ENCODE measurements at places on chromosomes 16 and 17. TPM values are rescaled to one million over a fixed set of nuclear protein-coding genes. Genes with fewer than 3 reads are reported as not detected.

Gene ADAM11
- 27.2 TPM for total RNA-seq

Gene IST1
- total RNA-seq: 110 TPM

Gene AHSP
- total RNA-seq: not detected

Gene PDXDC1
- 82.0 TPM for total RNA-seq

Gene KCTD11
- total RNA-seq: 3.6 TPM

DNA sequence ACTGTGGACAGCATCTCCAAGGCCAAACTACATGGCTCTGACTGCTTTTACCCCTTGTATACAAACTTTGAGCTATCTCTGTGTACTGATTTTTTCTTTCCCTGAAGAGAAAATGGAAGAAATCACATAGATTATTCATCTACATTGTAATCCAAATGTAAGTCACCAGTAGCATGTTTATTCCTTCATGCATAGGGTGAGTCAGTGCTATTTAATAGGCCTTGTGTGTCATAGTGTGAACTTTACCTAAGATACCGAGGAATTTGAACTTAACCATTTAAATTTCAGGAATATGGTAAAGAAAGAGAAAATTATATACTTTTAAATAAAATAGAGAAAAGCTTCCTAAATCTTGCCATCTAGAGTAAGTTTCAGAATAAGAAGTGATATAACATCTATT lies 16.5 kb downstream of the PHKB start:
- DNase-seq: no peak

GRCh38 chr17:64161380-64162176 lies 31.6 kb upstream of the ERN1 start:
- DNase-seq: no peak

DNA sequence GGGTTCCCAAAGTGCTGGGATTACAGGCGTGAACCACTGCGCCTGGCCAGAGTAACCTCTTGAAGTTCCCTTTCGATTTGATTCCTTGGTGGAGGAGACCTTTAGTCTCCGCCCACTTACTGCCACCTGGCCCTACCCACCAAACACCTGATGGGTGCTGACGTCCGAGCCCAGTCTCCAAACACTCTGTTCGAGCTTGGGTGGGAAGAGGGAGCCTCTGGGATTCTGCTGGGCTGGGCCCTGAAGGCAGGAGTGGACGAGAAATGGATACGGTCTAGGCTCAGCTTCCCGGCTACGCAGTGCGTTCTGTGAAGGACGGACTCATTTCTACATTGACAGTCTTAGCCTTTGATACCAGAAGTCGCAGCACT lies 870 bp upstream of the ITGA3 start:
- no peak for DNase-seq

DNA sequence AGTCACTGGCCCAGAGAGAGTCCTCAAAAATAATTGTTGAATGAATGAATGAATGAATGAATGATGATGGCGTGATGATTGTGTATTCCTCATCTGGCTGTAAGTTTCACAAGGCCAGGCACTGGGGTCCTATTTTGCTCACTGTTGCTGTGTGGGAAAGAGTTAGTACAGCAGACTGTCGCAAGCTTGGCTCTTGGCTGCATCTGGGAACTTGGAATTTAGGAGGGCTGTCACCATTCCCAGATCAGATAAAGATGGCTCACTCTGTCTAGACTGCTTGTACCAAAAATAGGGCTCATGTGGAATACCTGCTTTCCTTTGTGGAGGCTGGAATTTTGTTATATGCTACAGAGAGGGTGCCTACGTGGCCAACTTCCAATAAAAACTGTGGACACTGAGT lies 530.6 kb downstream of the WWOX start:
- no peak for DNase-seq

DNA sequence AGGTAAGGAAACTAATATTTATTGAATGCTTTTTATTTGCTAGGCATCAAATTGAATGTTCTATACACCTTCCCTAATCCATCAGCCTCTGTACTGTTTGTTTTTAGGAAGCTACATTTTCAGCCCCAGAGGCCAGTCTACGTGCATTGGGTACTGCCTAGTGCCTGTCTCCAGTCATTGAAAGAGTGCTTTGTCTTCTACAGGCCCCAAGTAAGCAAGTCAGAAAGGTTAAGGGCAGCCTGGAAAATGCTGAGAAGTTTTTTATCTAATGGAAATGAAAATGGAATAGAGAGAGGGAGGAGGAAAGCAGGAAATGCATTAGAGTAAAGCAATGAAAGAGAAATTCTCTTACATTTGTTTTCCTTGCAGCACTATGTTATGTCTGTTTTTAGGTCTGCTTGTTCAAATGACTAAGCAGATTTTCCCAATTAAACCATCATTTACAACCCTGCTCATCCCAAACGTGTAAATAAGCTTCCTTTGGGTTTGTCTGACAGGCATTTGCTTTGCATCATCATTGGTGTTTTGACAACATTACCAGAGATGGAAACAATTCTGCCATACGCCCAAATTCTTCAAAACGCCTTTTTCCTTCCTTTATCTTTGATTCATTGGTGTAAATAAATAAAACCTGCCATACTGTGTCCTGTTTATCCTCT lies 116.0 kb upstream of the GOT2 start:
- DNase-seq: no peak

- DNase-seq: no peak
Observed at GRCh38 chr16:2250652-2251295, 613 bp downstream of the ECI1 start.

GRCh38 chr17:82021900-82022309 lies 773 bp downstream of the CENPX start:
- DNase-seq: no peak

- DNase-seq: no peak
Observed at GRCh38 chr17:79615446-79615845, 4.6 kb upstream of the RBFOX3 start.

GRCh38 chr17:73800893-73801292 lies 156.6 kb upstream of the SDK2 start:
- DNase-seq: no peak

DNA sequence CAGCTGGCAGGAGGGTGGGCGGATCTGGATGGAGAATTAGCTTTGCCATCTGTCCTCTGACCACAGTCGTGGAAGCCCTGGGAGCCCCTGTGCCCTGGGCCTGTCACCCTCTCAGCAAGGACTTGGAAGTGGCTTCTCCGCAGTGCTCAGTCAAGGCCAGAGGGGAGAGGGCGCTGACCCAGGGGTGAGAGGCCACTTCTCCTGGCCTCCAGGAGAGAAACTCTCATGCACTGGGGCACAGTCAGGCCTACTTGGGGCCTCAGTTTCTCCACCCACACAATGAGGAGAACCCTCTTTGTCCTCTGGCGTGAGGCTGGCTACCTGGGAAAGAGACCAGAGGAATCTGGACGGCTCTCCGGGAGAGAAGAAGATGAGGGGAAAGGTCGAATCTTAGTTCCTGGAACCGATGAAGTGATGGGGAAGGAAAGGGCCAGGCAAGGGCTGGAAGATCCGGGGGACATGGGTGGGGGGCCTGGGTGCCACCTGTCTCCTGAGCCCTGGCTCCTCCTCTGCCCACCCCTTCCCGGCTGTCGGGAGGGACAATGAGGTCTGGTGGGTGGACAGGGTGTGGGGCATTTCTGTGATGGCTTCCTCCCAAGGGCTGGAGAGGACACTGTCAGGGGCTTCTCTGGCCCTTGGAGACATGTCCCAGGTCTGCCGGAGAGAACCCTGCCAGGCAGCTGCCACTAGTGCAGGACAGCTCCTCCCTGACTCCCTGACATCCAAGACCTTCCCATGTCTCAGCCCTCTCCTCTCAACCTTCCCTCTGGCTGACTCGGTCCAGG lies 9.0 kb upstream of the ARHGAP27 start:
- DNase-seq: no peak

DNA sequence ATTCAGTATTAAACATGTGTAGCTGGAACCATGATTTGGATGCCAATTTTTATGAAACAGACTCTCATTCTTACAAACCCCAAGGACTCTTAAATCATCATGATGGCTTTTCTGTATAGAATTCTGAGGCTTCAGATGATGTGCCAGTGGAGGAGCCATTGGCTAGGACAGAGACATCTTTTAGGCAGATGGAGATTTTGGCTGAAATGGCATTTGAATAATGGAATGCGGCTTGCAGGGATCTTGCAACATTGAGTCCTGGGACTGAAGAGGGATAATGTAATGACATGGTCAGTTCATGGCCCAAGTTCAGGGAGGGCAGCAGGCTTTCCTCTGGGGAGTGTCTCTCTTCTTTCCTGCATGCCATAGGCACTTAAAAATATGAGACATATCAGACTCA lies 172.4 kb downstream of the ABCA8 start:
- DNase-seq: no peak

DNA sequence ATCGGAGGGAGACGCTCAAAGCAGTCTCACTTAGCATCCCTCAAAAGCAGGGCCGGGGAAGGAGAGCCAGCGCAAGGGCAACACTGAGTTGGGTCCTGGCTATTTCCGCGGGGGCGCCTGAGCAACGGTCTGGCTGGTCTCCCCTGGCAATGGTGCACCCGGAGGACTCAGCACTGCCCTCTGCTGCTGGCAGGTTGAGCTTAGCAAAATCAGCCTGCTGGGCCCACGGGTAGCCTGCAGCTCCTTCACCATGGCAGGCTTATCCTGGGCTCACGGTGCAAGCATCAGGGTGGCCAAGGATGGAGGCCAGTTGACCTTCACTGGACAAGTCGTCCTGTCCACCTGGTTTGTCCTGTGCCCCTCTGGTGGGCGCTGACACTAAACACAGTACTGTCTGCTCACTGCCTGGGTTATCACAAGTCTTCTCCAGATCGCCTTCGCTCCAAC lies 14.4 kb upstream of the ALDH3A1 start:
- peak; percentile 86 for DNase-seq

DNA sequence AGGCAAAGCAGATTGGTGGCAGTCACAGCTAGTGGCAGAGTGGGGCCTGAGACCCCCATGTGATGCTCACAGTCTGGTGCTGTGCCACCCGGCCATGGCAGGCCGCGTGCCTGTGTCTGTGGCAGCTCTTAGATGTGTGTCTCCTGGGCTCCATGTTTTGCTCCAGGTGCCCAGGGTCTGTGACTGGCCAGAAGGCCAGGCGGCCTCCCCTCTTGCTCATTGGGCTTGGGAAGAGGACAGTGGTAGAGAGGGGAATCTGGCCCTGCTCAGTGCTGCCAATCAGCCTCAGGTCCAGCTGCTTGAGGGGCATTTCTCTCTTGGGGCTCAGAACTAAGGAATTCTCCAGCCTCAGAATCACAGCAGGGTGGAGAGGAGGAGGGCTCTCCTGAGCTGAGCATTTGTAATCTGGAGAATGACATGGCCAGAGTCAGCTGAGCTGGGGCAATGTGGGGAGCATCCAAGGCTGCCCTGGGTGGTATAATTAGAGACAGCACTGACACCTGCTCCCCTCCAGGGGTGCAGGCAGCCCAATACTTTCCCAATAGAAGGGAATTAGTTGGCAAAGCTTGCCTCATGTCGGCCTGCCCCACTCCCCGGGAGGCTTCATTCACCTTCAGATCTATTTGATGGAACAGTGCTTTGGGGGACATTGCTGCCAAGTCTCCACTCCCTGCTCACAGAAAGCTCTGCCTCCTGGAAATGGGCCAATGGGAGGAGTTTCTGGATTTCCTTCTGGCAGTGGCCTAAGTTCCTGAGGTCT lies 2.7 kb upstream of the LASP1NB start:
- DNase-seq: peak; percentile 47

GRCh38 chr17:77892469-77893143 lies 65.9 kb upstream of the TNRC6C start:
- no peak for DNase-seq

DNA sequence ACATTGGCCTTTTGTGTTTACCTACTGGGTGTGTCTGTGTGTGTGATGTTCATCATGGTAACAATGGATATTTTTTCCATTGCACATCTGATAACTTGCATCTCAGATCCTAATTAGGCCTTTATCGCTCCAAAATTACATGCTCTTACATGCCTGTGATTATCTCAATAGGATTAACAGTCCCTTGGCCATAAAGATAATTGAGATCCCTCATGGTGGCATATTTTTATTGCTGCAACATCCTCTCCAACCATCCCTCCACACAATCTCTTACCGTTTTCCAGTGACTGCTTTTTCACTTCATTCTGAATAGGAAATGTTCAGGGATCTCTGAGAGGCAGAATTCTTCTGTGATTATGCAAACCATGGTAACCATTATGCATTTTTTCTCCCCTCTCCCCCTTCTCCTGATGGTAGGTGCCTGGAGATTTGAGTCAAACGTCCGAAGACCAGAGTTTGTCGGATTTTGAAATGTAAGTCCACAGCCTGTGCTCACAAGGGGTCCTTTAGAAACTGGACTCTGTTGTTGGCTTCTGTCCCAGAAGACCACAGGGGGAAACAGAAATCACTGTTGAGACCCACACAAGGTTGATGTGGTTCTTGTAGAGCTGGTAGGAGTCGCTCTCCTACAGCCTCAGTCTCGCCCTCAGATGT lies 405.5 kb downstream of the CPPED1 start:
- no peak for DNase-seq

DNA sequence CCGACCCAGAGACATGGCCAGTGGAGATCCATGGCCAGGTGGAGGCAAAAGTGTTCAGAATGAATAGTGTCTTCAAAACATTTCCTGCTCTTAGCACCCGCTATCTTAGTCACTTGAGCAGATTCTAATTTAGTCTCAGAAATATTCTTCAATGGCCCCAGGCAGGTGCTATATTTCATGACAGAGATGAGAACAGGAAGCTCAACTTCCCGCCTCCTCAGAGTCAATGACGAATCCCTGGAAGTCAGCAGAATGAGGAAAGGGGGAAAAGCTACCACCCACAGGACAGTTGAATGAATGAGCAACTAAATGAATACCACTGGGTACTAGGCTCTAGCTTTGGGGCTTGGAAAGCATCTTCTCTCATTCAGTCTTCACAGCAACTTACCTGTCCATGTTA lies 147.2 kb downstream of the ASIC2 start:
- DNase-seq: no peak

GRCh38 chr16:69048328-69049120 lies 56.9 kb upstream of the HAS3 start:
- no peak for DNase-seq

DNA sequence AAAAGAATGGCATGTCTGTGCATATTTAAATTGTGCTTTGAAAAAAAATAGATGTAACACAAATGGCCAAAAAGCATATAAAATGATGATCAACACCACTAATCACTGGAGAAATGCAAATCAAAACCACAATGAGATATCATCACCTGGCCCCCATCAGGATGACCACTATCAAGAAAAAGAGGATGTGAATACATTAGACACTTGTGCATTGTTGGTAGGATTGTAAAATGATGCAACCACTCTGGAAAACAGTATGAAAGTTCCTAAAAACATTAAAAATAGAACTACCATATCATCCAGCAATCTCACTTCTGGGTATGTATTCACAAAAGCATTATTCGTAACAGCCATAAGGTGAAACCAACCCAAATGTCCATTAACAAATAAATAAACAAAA lies 91.5 kb downstream of the SPAG9 start:
- no peak for DNase-seq

Data from left ventricle myocardium superior (tissue), 1 donor.